ENCODE measurements at places on chromosomes 6 and 20. TPM values are rescaled to one million over a fixed set of nuclear protein-coding genes. Genes with fewer than 3 reads are reported as not detected.

Gene SYCP2L
- polyA plus RNA-seq, result 0.30 TPM

DNA sequence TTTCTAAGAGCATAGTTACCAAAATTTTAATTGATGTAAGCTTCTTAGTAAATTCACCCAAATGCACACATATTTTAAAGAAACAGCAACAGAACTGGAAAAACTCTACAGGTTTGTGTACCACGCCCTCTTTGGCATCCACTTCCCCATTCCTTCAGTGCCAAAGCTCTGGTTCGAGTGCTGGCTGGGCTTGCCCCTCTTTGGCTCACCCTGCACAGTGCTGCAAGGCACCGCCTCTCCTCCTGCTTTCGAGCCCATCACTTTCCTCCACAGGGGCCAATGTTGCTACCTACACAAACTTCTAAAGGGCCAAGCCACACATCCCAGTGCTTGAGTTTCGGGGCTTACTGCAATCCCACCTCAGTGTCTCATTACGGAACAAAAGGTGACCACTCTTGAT is 9.6 kb downstream of the LRP11 start:
- peak; percentile 83 for DNase-seq

DNA sequence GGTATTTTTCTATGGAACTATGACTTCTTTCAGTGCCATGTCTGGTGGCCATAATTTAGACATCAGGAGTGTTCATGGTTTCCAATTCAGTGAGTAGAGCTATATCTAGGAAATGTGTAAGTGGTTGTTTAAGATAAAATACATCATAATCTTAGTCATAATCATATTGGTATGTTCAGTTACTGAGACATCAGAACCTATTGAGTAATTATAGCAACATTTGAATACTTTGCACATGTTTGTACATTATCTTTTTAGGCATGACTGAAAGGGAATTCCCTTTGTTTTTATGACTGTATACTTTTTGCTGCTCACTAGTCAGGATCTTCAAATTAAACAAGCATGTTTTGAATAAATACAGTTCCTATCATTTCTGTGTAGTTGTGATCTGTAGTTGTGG is 64.0 kb downstream of the STXBP5 start:
- DNase-seq, result peak; percentile 73

Gene LRRN4
- polyA plus RNA-seq, result 1.5 TPM

GRCh38 chr20:46210672-46211330 is 92.7 kb downstream of the CD40 start:
- DNase-seq, result no peak

- no peak for DNase-seq
These were observed 72.8 kb downstream of the CAP2 start for GRCh38 chr6:17466147-17466546.

DNA sequence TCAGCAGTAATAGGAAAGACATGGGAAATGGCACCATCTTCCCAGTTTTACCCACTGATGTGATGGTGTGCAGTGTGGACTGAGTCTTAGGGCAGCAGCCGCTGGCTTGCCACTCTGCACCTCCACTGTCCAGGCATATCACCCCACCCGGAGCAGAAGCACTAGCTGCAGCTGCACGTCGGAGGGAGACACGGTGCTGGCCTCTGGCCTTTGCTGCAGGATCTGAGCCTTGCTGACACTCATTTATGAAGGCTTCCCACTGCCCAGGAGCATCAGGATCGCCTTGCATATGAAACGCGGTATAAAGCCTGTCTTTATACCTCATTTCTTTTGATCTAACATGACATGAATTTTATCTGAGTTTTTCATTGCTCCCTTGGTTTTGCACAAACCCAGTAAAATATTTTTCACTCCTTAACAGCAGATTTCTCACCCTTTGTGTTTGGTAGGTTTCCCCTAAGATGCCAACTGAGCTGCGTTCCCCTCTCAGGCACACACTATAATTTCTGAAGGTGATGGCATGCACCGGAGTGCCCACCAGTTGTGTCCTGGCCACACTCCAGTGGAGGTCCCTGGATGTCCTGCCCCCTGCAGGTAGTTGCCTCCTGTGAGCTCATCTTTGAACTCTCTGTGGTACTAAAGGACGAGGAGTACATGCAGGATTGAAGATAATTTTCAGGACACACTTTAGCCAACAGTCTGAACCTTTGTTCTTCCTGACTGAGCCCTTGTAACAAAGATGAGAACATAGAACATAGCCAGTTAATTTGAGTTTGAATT is 9.0 kb upstream of the EXOC2 start:
- DNase-seq, result no peak

DNA sequence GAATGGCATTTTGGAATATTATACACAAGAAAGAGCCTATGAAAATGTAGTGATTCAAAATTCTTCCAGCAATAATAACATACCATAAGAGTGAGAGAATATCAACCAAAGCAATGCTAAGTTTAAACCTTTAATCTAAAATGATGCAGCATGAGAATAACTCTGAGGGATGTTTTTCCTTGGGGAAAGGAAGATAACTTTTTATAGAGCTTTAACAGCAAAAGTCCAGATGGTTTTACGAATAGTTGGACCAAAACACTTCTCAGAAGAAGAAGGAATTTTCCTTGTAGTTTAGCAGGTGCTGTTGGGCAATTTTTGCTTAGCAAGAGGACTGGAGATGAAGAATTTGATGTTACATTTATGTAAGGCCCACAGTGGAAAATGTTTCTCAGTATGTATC is 1503.2 kb downstream of the HACE1 start:
- no peak for DNase-seq

GRCh38 chr20:33113387-33113908 is 34.0 kb downstream of the BPIFB4 start:
- DNase-seq, result no peak

Gene ZC3H12D
- polyA plus RNA-seq, result 0.02 TPM

GRCh38 chr20:1993986-1994385 is at the start of gene PDYN:
PDYN (minus strand) TSS chr20:1994058; CDS start chr20:1983084, 10,974 bp downstream.
- no peak for DNase-seq

Gene IBTK
- polyA plus RNA-seq, result 14.0 TPM

- no peak for DNase-seq
These were observed 15.9 kb downstream of the AGPAT4 start for GRCh38 chr6:161257793-161258457.

Gene DSE
- polyA plus RNA-seq, result 17.4 TPM
